ENCODE measurements at places on chromosomes 6 and 20. TPM values are rescaled to one million over a fixed set of nuclear protein-coding genes. Genes with fewer than 3 reads are reported as not detected.

DNA sequence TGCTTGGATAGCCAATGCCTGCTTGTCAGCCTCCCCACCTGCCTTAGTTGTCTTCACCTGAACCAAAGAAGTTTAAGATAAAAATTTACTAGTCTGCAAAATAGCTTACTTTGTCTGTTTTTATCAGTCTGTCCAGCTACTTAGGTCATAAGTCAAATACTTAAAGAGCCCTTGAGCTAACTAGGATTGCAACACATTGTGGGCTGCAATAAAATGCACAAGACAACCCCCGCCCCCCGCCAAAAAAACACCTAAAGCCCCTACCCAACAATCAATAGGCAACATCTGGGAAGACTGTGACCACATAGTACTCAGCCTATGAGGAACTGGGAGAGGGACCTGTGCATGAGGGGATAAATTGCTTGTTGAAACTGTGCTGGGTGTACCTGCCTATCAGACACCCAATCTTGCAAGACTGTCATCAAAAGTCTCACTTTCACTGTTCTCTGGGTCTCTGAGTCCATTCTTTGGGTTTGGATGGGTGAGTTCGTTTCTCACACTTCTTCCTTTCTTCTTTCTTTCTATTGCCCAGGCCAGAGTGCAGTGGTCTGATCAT lies 27.3 kb upstream of the ABCC10 start:
- DNase-seq = no peak

The MAK gene
- total RNA-seq = 1.6 TPM

DNA sequence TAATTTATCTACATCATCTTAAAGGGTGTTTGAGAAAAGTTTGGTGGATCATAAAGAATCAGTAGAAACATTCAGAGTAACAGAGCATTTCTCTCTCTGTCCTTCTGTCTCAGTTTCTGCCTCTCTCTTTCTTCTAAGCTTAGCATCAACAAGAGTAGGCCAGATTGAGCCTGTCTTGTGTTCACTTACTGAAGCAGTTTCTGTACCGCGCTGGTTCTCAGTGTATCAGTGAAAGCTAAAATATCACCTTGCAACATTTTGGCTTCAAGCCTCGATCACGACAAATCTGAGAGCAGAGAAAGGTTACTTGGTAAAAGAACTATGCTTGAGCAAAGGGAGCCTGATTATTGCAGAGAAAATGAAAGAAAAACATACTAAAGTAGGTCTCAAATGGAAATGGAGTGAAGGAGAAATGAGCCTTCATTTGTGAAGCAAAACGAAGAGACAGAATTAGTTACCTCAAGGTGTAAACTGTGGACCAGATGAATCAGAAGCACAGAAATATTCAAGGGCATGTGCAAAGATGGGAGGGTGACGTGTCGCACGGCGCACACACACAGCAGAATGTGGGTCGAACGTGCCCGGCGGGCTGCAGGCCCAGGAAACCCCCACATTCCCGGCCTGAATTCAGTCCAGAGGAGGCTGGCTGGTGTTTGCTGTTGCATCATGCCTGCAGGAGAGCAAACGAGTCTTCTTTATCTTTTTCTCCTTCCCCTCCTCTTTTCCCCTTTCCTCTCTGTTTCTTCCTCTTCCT lies 509.3 kb downstream of the QKI start:
- DNase-seq = no peak

- DNase-seq = no peak
Measured at GRCh38 chr6:32993363-32993973, 15.9 kb downstream of the HLA-DOA start.

The KHDC1 gene
- 1.5 TPM for total RNA-seq

DNA sequence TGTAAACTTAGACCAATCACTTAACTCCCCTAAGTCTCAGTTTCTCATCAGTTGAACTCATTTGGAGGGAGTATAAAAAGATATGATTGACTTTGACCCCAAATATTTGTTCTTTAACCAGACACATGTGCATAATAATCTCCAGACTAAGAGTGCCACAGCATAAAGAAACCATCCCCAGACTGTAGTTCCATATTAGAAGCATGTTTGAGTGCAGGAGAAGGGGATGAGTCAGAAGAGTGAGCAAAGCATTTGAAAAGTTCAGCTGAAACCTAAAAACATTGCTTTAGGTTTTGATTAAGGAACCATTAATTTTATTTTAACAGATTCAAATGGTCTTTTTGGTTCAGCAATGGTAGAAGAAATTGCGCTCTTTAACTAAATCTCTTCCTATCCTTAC lies 654.8 kb downstream of the UTRN start:
- DNase-seq = no peak
